Activated CD4-positive, alpha-beta T cell treated with anti-CD3 and anti-CD28 coated beads, Interleukin-2, amount 50 U/mL, for 1 hour (primary cell): ENCODE measurements at places on chromosomes 7 and 10.

DNA sequence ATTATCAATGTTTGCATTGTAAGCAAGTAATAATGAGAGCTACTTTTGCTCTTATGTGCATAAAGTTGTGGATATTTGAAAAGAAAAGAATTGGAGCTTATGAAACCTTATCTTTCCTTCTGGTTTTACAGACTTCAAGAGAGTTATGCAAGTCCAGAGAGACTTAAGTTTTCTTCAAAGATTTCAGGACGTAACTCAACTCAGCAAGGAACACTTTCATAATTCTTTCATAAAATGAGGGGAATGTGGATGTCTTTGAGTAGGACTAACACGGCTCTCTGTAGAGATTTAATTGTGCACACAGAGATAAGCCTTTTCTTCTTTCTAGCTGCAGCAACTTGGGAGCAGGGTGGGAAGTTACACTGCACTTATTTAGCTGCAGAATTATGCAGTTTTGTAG lies 97.5 kb downstream of the DNAJB9 start:
- no peak for DNase-seq

- no peak for DNase-seq
Observed at GRCh38 chr7:32477649-32477980, 12.6 kb downstream of the LSM5 start.

DNA sequence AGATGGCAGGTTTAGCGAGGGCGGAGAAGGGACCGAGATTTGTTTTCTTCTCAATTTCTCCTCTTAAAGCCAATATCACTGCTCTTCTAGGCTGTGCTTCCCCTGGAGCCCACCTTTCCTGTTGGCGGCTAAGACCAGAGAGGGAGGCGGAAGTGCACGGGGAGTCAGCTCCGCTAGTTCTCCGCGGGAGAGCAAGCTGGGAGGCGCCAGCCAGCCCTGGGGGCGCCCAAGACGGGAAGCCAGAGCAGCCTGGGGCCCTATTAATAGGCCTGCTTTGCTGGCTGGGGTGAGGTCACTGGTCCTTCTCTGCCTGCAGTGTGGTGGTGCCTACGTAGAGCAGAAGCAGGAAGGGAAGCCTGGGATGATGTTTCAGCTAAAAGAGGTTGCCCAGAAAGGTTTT lies 61.6 kb downstream of the LSM5 start:
- no peak for DNase-seq

GRCh38 chr7:31043051-31043471 lies 9.0 kb upstream of the ADCYAP1R1 start:
- DNase-seq = no peak

DNA sequence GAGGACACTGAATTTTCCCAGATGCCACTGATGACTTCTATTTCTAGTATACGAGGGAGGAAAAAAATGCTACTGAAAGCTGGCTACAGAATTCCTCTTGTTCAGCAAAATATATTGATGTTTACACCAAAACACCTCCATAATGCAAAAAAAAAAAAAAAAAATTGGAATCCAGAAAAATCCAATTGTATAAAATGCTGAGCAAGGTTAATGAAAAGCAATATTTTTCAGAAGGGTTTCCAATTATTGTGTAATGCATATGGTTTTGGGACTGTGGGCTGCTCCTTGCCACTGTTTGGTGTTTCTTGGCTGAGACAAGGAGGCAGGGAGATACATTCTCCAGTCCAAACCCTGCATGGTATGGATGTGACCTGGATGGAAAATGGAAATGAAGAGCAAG lies 83.8 kb downstream of the LSM5 start:
- no peak for DNase-seq

DNA sequence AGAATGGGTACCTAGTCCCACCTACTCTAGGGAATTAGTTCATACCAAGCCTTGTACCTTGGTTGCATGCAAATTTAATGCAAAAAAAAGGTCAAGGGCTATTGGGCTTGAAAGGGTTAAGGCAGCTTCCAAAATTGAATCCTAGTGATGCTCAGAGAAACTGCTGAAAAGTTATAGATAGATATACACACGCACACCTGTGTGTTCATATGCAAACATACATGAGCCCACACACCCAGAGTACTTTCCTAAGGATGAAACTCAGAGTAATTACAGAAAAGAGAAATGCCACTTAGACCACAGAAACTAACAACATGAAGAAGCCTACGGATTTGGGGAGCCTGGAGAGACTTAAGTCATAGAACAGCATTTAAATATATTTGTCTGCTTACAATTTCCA lies 1.5 kb downstream of the SLC25A13 start:
- DNase-seq = no peak

DNA sequence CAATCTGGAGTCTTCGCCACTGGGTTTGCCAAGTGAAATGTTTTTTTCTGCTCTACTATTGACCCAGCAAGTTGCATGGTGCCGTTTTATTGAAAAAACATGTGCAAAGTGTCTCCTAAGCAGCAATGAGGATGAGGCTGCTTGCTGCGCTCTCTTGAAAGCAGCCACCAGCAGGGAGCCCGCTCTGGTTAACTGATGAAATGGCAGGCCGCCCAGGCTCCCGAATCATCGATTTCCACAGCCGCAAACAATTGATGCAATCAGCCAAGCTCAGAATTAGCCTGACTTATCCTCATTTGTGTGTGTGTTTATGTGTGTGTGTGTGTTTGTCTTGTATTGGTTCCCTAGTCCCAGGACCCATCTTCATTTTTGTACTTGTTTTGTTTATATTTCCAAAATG lies 22.2 kb upstream of the LYZL1 start:
- no peak for DNase-seq

- DNase-seq = no peak
Observed at GRCh38 chr10:8283166-8283905, 228.8 kb downstream of the GATA3 start.

GRCh38 chr10:83122336-83122735 lies 1017.0 kb upstream of the GHITM start:
- no peak for DNase-seq

DNA sequence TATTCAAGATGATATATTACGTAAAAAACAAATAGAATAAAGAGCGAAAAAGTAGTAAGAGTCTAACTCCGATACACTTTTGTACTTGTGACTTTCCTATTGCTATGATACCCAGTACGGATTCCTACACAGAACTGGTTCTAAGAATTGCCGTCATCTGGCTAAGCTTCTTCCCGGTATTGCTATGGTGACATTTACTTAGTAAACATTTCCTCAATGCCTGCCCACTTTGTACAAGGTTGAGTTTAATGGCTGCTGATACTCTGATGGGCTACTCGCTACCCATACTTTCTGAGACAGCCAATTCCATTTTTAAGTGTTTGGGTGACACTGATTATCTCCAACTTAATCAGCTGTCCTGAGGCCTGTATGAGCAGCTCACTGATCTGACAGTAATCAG lies 55.6 kb downstream of the OSBPL3 start:
- DNase-seq = no peak

DNA sequence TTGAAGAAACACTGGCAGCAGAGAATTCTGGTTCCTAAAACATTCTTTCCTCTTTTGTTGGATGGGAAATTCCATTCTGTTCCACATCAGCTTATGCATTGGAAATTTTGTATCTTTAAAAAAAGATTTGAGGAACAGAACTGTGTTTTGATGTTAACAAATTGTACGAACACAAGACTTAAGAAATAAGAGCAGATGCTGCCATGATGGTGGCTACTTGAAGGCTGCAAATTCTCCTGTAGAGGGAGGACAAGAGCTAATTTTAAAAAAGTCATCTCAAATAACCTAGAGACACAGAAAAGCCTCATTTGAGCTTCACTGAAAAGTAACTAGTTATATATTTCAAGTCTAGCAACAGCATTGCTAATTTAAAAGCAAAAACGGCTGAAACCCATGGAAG lies 29.8 kb downstream of the NDUFB2 start:
- DNase-seq = no peak

DNA sequence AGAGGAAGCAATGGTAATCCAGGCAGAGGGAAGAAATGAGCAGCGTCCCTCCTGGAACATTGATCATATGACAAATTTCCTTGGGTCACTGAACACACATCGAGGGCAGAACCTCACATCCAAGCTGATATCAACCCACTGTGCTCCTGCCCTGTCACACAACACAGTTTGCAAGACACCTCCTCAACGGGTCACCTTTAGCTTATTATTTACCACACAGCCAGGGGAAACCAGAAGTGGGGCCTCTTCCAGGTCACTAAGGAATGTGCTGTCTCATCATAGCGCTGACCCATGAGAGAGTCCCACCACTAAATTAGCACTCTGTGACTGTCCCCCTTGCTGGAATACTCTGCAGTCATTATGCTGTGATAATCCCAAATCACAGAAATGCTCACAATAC lies 69.7 kb upstream of the PPP1R3C start:
- DNase-seq = no peak

GRCh38 chr7:69597278-69598076 lies 798 bp upstream of the AUTS2 start:
- no peak for DNase-seq

DNA sequence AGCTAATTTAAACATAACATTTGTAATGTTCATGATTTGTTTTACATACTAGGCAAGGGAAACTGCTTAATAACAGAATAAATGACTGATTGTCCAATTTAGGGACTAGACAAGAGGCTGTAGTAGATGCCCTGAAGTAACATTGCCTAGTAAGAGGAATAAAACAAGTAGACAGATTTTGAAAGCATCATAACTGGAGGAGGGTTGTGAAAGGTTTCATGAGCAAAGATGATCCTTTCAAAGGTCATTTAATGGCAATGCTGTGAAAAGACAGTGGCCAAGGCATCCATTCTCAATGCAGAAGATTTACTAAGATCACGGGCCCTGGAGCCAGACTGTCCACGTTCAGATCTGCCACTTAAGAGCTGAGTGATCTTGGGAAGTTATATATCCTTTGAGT lies 44.8 kb upstream of the HHEX start:
- no peak for DNase-seq

DNA sequence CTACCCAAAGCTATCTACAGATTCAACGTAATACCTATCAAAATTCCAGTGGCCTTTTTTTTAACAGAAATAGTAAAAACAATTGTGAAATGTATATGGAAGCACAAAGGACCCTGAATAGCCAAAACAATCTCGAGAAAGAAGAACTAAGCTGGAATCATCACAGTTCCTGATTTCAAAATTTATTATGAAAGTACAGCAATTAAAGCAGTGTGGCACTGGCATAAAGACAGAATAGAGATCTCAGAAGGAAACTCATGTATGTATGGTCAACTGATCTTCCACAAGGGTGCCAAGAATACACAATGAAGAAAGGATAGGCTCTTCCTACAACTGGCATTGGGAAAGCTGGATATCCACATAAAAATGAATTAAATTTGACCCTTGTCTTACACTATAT lies 23.2 kb downstream of the PNLIPRP3 start:
- no peak for DNase-seq

DNA sequence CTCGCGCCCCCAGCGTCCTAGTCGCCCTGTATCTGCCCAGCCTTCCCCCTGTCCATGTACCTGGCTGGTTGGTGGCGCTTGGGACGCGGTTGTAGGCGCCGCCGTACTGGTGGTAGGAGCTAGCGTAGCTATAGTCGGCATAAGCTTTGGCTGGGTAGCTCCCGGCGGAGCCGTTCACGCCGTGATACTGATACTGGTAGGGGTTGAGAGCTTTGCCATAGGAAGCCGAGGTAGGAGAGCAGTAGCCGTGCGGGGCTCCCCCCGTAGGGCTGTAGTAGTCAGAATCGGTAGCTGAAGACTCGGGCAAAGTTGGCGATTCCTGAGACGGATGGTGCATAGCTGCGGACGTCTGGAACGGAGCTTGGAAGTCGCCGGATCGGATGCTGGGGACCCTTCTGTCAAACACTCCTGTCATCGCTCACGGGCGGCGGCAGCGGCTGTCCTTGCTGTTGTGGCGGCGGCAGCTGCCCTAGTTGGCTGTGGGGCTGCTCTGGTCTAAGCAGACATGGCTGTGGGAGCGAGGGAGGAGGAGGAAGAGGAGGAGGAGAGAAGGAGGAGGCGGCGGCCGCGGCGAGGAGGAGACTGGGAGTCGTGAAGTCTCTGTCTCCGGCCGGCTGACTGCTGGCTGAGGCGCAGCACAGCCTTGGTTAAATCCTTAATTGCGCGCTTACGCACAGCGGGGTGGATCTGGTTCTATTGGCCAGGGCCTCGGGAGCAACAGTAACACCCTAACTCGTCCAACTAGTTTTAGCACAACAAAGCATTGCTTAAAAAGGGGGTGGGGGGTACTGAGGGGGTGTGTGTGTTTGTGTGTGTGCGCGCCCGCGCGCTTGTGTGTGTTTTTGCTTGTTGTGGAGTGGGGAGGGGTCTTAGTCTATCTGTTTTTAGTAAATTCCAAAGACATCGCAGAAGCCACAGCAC lies at the start of gene DLX5:
TSS of gene DLX5 (minus strand) at position 623 of the 921 bp plus-strand sequence. CDS start at position 415, 208 bp downstream.
- DNase-seq = no peak

DNA sequence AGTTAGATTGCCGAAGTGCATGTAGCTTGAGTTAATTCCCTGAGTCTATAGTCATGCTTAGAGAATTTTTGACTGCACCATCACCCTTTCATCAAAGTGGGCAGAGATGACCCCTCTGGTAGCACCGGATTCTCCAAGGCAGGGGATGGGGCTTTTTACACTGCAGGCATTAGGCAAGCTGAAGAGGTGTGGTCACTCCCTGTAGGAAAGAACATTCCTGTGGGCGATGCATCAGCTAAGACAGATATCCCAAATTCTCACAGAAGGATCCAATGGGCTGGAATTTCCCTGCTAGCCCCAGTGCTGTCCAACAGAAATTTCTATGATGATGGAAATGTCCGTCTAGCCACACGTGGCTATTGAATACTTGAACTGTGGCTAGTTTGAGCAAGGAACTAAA lies 118.2 kb downstream of the ADAM12 start:
- no peak for DNase-seq

DNA sequence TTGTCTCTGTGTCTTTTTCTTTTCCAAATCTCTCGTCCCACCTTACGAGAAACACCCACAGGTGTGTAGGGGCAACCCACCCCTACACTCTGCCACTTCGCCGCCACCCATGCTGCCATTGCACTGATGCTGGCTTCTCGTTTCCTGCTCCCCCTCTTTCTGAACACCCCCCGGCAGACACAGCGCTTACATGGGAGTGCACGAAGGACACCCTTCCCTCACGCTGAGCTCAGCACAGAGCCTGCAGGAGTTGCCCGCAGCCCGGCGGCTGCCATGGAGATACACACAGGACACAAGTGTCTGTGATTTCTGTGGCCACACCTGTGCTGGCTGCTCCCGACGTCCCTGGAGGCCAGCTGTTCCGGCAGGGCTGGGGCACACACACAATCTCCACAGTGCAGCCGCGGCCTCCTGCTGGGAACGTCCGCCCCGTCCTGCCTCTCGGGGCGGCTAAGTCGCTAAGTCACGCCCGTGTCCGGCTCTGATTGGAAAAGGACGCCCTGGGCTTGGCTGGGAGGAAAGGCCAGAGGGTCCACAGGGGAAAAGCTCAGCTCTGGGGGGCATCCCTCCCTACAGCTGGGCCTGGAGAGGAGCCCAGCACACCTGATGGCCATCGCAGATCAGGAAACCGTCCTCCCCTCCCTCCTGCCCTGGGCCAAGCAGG lies 349.8 kb downstream of the PTPRN2 start:
- no peak for DNase-seq
